ENCODE measurements at places on chromosomes 7 and 10. TPM values are rescaled to one million over a fixed set of nuclear protein-coding genes. Genes with fewer than 3 reads are reported as not detected.

GRCh38 chr10:68804692-68805091, 22.6 kb upstream of the STOX1 start:
- no peak for DNase-seq

DNA sequence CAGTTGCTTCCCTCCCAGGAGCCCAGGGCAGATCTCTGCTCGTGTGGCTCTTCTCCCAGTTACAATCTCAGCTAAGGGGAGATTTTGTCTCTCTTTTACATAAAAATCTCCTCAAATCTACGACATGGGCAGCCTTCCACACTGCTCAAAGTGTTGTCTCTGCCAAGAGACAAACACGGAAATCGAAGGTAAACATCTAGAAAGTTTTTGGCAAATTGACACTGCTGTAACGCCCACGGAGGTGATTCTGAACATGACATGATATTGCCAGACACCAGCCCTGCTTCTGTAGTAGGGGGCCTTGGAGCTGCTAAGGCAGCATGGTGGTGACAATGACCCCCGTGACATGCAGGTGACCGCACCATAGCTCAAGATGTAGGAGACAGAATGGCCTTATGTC, 128.3 kb downstream of the CCDC3 start:
- no peak for DNase-seq

- no peak for DNase-seq
These were observed 952 bp downstream of the DIP2C start for GRCh38 chr10:688312-689120.

DNA sequence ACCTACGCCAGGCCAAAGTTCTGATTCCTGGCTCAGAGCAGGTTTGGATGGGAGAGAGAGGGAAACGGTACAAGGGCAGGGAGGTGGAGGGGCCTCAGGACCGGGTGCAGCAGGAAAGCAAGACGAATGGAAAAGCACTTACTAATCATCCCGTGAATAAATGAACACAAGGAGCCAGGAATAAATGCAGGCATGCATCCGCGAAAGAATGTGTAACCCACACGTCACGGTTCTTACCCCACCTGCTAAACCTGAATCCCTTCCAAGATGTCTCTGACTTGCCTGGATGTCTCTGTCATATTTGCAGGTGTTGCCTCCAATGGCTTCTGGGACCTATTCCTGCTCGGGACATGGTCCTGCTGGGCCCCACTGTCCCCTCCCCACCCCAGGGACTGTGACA, 335.2 kb upstream of the RNF32 start:
- no peak for DNase-seq

DNA sequence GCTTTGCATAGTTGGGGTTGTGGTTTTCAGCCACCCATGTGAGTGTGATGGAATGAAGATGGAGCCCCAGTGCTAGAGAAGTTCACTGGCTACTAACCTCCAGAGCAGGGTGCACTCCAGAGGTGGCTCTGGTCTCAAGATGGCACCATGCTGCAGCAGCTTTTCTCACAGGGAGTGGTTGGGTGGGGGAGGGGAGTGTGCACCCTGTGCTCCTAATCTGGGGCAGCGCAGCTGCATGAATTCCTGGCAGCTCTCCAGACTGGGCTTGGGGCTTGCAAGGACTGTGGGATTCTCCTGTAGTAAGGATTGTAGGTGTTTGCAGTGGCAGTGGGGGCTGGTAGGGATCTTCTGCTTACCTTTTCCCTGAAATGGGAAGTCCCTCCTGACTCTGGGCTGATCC, 23.7 kb downstream of the PHTF2 start:
- DNase-seq, result no peak

DNA sequence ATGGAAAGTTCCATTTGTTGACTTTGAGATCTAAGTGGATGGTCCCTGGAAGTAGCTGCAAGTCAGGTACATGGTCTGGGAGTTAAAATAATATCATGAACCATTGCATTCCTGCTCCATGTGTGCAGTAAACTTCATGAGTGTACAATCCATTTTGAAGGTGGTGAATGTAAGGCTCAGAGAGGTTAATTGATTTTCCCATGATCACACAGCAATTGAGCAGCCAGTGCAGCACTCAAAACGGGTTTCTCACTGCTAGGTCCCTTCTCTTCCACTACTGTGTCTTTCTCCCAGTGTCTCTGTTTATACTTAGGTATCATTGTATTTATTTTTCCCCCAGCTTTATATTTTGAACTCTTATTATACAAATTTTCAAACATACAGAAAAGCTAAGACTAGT, 9.9 kb downstream of the ZSCAN25 start:
- no peak for DNase-seq

DNA sequence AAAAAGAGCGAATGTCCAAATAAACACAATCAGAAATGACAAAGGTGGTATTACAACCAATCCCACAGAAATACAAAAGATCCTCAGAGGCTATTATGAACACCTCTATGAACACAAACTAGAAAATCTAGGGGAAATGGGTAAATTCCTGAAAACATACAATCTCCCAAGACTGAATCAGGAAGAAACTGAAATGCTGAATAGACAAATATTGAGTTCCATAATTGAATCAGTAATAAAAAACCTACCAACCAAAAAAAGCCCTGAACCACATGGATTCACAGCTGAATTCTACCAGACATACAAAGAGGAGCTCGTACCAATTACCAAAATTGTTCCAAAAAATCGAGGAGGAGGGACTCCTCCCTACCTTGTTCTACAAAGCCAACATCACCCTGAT, 56.1 kb upstream of the ZNF800 start:
- no peak for DNase-seq

DNA sequence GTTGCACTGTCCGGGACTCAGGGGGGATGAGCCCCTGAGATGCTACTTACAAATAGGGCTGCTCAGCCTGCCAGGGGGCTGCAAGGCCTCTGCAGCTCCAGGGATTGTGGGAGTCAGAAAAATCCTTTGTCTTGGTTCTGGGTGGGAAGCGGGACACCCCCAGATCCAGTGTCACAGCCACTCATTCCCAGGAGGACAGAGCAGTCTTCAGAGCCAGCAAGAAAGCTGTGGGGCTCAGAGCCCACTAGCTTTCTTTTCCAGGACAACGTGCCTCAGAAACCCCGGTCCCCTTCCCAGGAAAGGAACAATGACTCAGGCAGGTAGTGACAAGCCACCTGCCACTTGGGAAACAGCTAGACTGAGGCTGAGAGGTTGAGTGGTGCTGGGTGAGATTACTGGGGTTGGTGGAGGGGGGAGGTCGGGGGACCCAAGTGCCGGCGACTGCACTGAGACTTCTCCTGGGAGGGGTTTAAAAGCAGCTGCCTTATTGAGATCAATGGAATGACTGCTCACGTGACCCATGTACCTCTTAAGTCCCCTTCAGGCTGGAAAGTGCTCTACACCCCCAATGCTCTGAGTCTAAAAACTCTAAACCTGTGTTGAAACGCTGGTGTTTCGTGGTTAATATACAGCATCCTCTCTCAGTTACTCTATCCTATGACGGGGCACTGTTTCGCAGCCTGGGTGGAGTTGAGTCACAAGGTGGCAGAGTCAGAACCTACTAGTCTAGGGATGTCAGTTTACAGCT, 123.6 kb downstream of the UBE2H start:
- DNase-seq, result no peak

- DNase-seq, result no peak
These were observed 316.2 kb downstream of the SORCS3 start for GRCh38 chr10:104957178-104957841.

Gene AP4M1
- total RNA-seq, result 24.9 TPM

Gene ANKRD1
- 1,189 TPM for total RNA-seq

Gene SOSTDC1
- not detected for total RNA-seq

Gene RASA4B
- 1.5 TPM for total RNA-seq

Gene SFTPA1
- not detected for total RNA-seq

Gene CYP3A7
- not detected for total RNA-seq

Gene SFXN2
- 14.1 TPM for total RNA-seq
